ENCODE measurements at places on chromosomes 1 and 21.

GRCh38 chr1:1672181-1672965 is 13.6 kb upstream of the CDK11B start:
- DNase-seq, result no peak

DNA sequence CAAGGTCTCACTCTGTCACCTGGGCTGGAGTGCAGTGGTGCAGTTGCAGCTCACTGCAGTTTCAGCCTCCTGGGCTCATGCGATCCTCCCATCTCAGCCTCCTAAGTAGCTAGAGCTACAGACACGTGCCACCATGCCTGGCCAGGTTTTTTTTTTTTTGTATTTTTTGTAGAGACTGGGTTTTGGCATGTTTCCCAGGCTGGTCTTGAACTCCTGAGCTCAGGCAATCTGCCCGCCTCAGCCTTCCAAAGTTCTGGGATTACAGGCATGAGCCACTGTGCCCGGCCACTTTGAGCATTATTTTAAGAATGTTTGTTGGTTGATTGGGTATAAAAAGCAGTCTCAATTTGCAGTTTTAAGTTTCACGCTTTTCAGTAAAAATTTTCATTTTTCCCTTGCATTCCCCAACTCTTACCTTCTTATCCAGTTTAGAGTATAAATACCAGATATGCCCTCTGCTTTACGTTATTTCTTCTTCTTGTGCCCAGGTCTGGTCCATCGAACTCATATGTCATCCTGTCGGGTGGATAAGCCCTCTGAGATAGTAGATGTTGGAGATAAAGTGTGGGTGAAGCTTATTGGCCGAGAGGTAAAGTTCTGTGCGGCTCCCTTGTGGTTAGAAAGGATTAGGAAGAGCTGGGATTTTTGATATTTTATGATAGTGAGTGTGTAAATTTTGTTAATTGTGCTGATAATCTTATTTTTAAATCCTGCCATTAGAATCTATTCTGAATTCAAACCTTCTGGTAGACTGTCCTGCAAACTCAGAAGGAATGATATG is 36.0 kb downstream of the FABP3 start:
- no peak for DNase-seq

- no peak for DNase-seq
Measured at GRCh38 chr21:36976882-36977651, 10.6 kb upstream of the HLCS start.

- DNase-seq, result no peak
Measured at GRCh38 chr1:65049941-65050713, 83.8 kb upstream of the JAK1 start.

GRCh38 chr1:209586221-209586740 is 2.8 kb downstream of the CAMK1G start:
- no peak for DNase-seq

Data from dorsolateral prefrontal cortex (tissue), 122 donors.